ENCODE measurements at places on chromosomes 16 and 17.

GRCh38 chr16:5971106-5971505 is 873.5 kb upstream of the EEF2KMT start:
- no peak for DNase-seq

- DNase-seq: no peak
Observed at GRCh38 chr17:61943117-61943516, 15.3 kb upstream of the INTS2 start.

- no peak for DNase-seq
Observed at GRCh38 chr16:50318796-50319578, 49.8 kb downstream of the BRD7 start.

DNA sequence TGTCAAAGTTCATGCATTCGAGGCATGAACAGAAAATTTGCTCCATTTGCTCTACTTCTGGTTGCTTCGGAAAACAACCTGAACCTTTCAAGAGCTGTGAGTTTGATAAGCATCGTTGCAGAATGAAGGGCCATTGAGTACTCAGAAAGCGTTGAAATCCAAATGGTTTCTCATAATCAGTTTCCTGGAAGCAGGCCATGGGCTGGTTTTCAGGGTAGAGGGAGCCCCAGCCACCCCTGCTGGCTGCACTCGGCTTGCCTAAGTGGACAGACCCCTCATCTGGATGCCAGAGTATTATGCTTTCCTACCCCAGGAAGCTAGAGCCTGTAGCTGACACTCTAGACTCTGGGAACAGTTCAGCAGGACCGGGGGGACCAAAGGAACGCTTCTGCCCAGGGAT is 24.4 kb downstream of the SCNN1G start:
- DNase-seq: no peak

All from EL (cell line).